ENCODE measurements at places on chromosomes 3 and 15.

- DNase-seq, result no peak
Measured at GRCh38 chr3:47867451-47868044, 64.6 kb downstream of the DHX30 start.

GRCh38 chr15:74552773-74553441, 11.9 kb downstream of the ARID3B start:
- no peak for DNase-seq

DNA sequence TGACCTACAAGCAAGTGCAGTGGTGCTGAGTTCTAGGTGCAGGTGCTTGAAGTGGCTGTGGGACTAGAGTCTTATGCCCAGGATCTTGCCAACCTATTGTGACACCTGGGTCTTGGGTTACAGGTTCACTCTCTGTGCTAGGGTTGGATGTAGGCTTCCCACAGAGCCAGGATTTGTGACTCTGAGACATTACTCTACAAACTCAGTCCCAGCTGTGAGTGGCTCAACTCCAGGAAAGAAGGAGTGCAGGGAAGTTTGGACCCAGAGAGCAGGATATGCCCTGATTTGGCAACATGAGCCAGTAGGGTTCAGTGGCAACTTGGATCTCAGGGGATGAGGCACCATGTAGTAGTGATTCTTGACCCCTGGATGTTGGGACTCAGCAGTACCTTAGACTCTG, 182.2 kb downstream of the LPP start:
- DNase-seq, result no peak

GRCh38 chr15:55230051-55230670, 33.4 kb upstream of the RSL24D1 start:
- DNase-seq, result no peak

DNA sequence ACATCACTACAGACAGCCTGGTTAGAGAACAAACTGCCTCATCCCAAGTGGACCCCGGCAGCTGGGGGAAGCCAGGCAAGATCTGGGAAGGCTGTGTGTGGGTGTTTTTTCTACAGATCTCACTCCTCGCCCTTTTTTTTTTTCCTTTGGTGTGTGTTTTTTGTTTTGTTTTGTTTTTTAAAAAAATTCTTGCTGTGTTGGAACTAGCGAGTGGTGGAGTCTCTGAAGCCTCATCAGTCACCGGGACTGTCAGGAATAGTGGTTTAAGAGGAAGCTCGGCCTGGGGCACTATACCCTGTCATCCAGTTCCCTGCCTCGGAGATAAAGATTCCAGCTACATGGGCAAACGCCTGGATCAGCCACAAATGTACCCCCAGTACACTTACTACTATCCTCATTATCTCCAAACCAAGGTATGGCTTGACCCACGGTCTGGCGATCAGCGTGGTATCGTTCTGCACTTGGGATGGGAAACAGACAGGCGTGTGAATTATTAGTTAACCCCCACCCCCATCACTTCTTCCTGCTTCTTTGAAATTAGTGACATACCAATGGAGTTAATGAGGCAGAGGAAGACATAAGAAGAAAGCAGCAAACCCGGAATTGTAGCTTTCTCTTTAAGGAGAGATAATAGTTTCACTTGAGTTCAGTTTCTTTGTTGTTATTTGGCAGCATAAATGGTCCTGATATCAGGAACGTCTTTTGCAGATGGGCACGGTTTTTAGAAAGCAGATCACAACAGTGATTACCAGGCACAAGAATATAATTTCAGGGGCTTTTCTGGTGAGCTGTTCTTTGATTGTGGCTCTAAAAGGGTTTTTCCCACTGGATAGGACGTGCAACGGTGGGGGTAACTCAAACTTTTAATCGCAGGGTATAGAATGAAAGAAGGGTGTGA, 722 bp downstream of the RBMS3 start:
- no peak for DNase-seq

- DNase-seq, result no peak
Measured at GRCh38 chr3:46899151-46900006, 21.9 kb downstream of the PTH1R start.

GRCh38 chr15:36644191-36644896, 64.9 kb downstream of the CDIN1 start:
- no peak for DNase-seq

GRCh38 chr3:4222574-4223175, 80.5 kb upstream of the SETMAR start:
- no peak for DNase-seq

DNA sequence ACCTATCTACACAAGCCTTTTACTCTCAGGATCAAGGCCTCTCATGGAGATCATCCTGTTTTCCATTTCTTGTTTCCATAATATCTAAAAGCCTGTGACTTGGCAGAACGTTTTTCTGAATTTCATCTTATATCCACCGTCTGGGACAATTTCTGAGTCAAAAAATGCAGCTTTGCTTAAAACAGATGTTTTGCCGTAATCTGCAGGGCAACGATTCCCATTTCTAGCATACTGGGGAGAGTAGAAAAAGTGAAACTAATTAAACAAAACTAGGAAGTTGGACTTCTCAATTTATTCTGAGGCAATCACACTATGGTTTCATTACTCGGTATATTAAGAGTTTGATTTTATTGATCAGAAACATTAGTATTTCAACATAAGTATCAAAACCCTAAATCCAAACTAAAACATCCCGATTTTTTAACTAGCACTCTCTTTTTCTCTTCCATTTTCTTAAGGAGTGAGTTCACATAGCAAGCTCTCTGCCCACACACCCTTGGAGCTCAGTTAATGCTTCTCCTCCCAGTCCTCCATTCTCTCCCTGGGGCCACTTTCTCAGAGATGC, 33.6 kb downstream of the SPATA12 start:
- DNase-seq, result no peak

- DNase-seq, result no peak
Measured at GRCh38 chr3:77281721-77282120, 241.8 kb downstream of the ROBO2 start.

- DNase-seq, result no peak
Measured at GRCh38 chr3:100521439-100521845, 29.0 kb downstream of the TMEM45A start.

- DNase-seq, result no peak
Measured at GRCh38 chr3:38141173-38141951, 2.9 kb downstream of the MYD88 start.

DNA sequence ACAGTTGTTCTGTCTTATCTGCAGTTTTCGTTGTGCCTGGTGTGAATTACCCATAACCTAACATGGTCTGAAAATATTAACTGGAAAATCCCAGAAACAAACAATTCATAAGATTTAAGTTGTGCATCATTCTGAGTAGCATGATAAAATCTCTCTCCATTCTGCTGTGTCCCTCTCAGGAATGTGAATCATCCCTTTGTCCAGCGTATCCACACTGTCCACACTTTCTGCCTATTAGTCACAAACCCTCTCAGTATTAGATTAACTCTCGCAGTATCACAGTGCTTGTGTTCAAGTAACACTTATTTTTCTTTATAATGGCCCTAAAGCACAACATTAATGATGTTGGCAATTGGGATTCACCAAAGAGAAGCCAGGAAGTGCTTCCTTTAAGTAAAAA, 203.2 kb downstream of the CGGBP1 start:
- DNase-seq, result no peak

DNA sequence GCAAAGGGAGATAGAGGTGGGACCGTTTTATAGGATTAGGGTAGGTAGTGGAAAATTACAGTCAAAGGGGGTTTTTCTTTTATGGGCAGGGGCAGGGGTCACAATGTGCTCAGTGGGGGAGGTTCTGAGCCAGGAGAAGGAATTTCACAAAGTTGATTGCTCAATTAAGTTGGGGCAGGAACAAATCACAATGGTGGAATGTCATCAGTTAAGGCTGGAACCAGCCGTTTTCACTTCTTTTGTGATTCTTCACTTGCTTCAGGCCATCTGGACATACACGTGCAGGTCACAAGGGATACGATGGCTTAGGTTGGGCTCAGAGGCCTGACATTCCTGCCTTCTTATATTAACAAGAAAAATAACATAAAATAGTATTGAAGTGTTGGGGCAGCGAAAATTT, 453.8 kb downstream of the VGLL3 start:
- no peak for DNase-seq

DNA sequence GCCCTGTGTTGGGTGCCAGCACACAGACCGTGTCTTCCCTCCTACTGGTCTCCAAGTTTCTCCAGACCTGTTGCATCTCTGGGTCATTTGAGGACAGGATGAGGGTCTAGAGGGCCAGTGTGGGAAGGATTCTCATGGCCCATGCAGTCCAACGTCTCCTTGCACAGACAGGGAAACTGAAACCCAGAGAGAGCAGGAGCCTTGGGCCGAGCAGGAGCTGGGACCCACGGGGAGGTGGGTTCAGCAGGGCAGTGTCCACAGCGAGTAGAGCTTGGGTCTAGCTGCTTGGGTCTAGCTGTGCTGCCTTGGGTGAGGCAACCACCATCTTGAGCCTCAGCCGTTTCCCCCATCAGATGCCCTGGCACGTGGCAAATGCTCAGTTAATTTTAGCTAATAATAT, 32.3 kb downstream of the HDAC11 start:
- DNase-seq, result no peak

GRCh38 chr3:144859161-144859560, 887.5 kb downstream of the DIPK2A start:
- DNase-seq, result no peak

- no peak for DNase-seq
Measured at GRCh38 chr3:146104068-146104467, 56.9 kb downstream of the PLOD2 start.

DNA sequence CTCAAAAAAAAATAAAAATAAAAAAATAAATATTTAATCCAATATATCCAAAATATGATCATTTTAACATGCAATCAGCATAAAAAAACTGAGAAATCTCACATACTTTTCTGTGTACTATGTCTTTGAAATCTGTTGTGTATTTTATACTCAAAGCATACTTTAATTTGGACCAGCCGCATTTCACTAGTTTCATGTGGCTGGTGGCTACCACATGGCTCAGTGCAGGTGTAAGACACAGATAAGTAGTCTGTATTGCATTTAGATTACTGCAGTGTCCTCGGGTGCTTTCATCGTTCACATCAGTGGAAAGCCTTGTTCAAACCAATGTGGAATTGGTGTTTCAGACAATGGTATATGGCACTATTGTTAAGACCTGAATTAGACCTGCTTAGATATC, 11.0 kb downstream of the CRTC3 start:
- no peak for DNase-seq

GRCh38 chr15:87973501-87974215, 282.9 kb downstream of the NTRK3 start:
- DNase-seq, result no peak

DNA sequence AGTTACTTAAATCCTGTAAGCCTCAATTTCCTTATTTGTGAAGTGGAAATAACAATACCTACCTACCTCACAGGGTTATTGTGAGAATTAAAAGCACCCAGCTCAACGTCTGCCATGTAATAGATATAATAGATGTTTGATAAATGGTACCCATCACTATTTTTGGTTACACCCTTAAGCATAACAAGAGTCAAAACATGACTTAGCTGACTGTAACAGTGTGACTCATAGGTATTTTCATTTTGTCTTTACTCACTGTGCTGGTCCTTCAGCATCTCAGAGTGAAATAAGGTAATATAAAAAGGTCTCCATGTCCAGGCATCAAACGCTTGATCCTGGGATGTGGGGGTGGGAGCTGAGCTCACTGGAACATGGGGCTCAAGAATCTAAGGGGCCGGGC, 3.1 kb downstream of the CPLX3 start:
- no peak for DNase-seq

GRCh38 chr15:79834495-79834894, 62.3 kb downstream of the MTHFS start:
- no peak for DNase-seq

- DNase-seq, result no peak
Measured at GRCh38 chr3:141532609-141533008, 45.8 kb downstream of the RASA2 start.

- no peak for DNase-seq
Measured at GRCh38 chr3:138389841-138390581, 41.6 kb downstream of the MRAS start.

DNA sequence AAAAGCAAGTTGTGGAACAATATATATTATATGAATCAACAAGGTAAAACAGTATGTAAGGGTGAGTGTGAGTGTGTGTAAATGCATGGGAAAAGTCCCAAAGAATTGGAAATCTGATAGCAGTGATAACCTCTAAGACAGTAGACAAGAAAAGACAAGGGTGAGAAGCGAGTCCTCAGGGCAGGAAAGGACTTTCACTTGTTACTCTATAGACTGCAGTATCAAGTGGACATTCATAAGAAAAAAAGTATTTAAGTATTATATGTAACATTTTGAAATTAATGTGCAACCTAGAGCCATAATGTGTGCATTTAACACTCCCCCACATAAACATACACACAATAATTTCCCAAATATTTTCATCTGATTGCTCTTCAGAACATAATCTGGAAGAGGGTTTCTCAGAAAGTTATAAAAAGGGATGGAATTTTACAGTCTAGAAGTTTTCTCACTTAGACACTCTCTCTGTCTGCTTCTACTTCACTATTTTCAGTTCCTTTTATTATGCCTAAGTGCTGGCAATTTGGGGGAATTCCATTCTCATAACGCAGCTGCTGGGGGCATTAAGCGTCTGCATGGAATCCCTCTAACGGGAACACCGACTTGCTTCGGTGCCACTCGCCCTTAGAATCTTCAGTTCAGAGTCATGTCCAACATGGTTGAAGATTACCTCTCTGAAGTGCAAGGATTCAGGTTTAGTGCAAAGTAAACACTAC, 50.0 kb upstream of the CDIN1 start:
- no peak for DNase-seq

- DNase-seq, result no peak
Measured at GRCh38 chr3:126119976-126120375, 36.1 kb upstream of the SLC41A3 start.

GRCh38 chr3:52036829-52037228, 19.5 kb downstream of the DUSP7 start:
- DNase-seq, result no peak

GRCh38 chr15:67674983-67675382, 132.5 kb downstream of the MAP2K5 start:
- no peak for DNase-seq

DNA sequence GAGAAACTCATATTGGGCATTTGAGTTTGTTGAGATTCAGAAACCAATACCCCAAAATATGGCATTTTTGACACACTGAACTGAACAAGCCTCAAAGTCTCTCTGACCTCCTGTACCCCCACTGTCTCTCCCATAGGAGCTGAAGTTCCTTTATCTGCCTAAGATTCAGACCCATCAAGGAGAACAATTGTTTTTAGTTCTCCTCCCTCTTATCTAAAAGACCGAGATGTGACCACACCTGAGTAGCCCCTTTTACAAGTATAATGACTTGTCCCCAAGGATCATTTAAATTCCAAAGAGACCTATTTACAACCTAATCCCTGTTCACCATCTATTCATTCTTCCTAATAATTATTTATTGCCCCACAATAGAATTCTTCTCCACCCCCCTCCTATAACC, 122.1 kb upstream of the PLAAT1 start:
- DNase-seq, result no peak

DNA sequence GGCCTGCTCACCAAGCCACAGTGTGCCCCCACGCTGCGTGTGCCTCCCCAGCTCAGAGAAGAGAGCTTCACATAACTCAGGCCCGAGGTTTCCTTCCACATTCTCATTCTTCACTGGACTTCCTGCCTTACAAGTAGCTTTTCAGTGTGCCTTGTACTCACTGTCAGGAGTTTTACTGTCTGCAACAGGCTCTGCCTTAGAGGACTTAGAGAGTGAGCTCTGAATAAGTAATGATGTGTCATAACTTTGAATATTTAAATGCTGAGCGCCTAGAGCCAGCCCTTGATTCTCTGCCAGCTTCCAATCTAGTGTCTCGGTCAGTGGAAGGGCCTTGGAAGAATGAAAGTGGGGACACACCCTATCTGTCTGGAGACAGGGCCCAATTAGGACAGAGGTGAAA, 41.8 kb downstream of the ITGB5 start:
- DNase-seq, result no peak

GRCh38 chr15:76501726-76502125, 165.2 kb downstream of the ISL2 start:
- no peak for DNase-seq
